Stimulated activated CD4-positive, alpha-beta T cell treated with anti-CD3 and anti-CD28 coated beads, Interleukin-2, amount 100 ng/mL, for 48 hours (primary cell): ENCODE measurements at places on chromosomes 2 and 18.

GRCh38 chr18:21000667-21001066, 110.9 kb downstream of the ROCK1 start:
- DNase-seq, result no peak

DNA sequence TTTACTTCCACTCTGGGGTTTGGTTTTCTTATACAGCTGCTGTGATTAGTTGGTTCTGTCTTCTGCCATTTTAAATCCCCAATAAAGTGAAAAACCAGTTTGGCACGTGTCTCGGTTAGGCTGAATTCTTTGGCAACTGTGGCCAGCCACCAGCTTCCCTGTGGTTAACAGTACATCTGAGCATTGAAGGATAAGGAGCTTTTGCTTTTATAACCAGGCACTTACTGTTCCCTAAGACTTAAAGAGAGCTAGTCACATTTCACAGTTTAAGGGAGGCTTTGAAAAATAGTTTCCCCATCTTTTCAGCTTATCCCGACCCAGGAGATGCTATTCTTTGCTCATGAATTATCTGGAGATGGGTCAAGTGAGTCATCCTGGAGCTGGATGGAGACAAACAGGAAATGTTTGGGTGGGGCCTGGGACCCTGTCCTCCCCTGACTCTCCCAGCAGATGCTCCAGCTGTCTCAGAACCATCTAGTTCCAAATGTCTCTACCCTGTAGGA, 57.3 kb upstream of the EML6 start:
- DNase-seq, result no peak

DNA sequence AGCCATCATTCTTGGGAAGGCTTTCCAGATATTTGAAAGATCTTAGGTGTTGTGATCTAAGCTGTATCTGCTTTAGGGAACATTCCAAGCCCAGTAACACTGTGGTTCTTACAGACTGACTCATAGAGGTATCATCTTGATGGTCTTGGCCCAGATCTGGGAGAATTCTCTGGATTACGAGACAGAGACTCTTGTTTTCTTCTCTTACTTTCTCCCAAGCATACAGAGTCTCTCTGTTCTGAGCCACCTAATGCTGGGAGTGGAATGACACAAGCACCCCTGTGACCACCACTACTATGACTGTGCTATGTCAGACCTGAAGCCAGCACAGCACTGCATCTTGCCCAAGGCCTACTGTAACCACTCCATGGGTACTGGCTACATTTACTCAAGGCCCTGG, 81.0 kb upstream of the EPAS1 start:
- DNase-seq, result no peak

GRCh38 chr2:203347375-203347774, 19.2 kb downstream of the ABI2 start:
- no peak for DNase-seq

- no peak for DNase-seq
These were observed 27.9 kb upstream of the POU3F3 start for GRCh38 chr2:104826016-104826415.

GRCh38 chr2:142879151-142879550, 1.7 kb downstream of the KYNU start:
- DNase-seq, result no peak

DNA sequence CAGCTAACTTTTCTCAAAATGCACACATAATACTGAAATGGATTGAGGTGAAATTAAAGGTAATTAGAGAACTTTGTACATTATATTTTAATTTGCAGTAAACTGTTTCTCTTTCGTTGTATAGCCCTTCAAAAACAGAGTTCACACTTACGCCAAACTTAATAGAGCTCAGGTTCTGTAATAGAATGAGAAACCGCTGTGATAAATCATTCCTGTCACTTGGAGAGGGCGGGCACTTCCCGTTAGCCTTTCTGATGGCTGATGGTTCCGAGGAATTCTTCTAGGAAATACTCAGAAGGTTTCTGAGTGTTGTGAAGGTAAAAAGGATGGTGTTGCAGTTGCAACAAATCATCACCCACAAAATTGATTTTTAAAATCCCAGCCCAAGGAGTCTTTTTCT, 155.8 kb upstream of the ALKAL2 start:
- DNase-seq, result no peak

- DNase-seq, result no peak
These were observed 28.1 kb downstream of the TRMT61B start for GRCh38 chr2:28842042-28842441.

- DNase-seq, result no peak
These were observed 3.0 kb downstream of the SH2D6 start for GRCh38 chr2:85421260-85422071.

DNA sequence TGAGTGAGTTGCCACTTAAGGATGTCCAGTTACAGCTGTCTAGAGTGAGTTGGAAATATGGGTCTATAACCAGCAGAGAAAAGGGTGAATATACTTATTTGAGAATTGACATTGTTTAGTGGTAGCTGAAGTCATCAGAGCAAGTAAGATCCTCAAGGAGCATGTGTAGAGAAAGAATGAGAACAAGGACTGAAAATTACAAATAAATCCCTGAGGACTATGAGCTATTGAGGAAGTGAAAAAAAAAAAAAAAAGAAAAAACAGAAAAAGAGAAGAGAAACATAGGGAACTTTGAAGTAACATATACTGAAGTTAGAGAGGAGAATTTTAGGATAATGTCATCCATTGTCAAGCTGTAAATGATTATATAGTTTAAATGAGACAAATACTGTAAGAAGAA, 134.0 kb upstream of the CCDC68 start:
- DNase-seq, result no peak

DNA sequence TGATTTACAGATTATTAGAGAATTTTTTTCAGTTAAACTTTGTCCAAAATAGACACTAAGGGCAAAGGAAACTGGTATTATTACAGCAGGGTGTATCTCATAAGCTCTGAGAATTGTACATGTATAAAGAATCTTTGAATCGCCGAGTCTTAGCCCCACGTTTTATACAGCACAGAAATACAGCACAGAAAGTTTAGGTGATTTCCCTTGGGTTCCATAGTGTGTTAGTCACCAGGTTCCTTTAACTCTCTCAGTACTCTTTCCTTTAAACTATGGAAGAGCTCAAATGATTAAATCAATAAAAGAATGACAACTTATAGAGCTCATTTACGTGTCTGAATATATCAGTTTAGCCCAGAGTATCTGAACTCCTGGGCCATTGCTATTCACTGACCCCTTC, 256.8 kb downstream of the NEDD4L start:
- DNase-seq, result no peak

- DNase-seq, result no peak
These were observed 12.3 kb upstream of the ODC1 start for GRCh38 chr2:10460366-10460796.

DNA sequence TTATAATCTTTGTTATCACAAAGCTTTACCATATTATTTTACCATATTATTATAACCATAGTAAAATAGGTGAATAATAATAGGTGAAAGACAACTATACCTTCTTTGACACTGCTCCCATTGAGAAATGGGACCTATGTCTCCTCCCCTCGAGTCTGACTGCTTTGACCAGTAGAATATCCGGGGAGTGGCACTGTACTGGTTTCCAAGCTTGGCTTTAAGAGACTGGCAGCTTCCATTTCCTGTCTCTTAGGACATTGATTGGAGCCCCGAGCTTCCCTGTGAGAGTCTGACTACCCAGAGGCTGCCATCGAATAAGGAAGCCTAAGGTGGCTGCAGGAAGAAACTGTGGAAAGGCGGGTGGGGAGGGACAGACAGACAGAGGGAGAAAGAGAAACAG, 40.1 kb upstream of the PLEKHM3 start:
- no peak for DNase-seq

DNA sequence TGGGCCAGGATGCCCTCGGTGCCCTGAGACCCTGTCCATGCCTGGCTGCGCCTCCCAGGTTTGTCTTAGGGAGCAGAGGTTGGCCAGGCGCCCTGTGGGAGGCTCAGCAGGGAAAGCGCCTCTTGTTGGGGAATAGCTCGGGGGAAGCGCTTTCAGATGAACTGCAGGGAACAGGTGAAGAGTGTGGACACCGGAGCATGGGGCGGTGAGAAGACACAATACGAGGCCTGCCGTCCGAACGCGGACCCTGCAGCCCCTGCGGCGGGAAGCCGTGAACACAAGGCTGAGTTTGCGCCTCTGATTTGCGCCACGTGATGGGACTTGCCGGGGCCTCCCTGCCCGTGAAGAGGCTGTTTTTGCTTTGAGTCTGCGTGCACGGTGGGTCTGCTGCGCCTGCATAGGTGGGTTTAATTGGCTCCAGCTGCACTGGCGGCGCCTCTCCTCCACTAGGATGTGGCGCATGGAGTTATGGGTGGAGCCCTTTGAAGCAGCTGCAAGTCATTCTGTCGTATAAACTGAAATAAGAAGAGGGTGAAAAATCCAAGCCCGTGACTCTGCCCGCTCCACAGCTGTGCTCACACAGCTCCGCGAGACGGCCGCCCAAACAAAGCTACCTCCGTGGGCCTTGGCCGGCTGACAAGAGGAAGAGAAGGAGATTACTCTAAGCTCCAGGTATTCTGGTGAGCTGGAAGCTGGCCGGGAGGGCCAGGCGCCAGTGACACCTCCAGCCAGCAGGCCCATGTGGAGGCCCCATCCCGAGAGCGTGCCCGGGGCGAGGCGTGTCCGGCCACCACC, 103.5 kb upstream of the CTDP1 start:
- no peak for DNase-seq

DNA sequence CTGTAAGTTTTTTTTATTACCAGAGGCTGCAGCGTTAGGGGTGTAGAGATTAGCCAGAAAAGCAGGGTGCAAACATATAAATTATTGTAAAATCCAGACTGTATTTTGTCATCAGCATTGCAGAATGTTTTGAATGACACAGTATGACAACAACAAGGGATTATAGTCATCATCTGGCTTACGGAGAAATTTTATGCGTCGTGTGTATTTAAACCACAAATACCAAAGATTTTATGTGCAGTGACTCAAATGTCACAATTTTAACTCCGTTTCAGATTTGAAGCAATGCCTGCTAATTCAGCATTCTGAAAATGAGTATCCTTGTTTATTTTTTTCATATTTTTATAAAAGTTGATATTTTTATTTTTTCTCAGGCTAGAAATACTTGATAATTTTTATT, 19.4 kb upstream of the TMX3 start:
- no peak for DNase-seq

GRCh38 chr2:177466337-177467195, 74.0 kb downstream of the AGPS start:
- DNase-seq, result no peak

GRCh38 chr2:192090911-192091310, 103.8 kb downstream of the TMEFF2 start:
- DNase-seq, result no peak

DNA sequence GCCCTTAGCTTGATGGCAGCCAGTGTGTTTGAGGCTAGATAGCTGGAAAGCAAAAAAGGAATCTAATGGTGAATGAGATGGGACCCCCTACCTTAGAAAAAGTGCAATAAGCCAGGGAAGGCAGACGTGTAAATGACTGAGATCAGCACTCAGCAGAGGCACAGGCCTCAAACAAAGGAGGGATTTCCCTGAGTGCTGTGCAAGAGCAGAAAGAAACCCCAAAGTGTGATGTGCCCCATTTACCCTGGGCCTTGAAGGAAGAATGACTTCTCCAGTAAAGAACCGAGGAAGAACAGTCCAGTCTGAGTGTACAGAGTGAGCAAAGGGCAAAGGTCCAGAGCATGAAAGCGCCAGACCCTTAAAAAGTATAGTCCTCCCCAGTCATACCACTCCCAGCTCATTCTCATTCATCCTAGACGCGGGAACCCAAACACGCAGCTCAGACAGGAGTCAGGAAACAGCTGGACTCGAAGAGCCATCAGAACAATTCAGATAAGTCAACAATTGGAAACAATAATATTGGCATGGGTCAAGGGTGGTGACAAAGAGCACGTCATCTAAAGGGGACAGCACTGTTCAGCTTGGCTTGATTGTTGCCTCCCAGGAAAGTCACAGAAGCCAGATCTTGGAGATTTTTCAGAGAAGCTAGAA, 121.7 kb downstream of the INO80D start:
- DNase-seq, result no peak

DNA sequence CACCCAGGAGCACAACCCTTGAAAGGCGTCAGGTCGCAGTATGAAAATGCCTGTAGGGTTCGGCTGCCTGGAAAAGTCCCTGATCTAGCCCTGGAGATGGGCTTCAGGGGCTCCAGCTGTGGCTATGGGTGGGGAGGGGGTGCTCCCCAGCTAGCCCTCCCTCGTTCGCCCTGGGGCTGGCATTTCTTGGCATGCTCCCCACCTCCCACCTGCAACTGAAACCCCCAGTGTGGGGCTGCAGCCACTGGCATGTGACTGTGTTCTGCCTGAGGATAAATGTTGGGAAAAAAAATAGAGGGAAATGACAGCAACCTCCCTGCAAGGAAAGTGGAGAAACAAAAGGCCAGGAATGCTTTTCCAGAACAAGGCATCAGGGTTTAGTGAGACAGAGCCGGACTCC, 109.2 kb downstream of the COPS8 start:
- DNase-seq, result no peak
